ENCODE measurements at places on chromosomes 12 and 14.
A peak's percentile ranks its signal among the peaks of the same experiment; 100 is the strongest.

DNA sequence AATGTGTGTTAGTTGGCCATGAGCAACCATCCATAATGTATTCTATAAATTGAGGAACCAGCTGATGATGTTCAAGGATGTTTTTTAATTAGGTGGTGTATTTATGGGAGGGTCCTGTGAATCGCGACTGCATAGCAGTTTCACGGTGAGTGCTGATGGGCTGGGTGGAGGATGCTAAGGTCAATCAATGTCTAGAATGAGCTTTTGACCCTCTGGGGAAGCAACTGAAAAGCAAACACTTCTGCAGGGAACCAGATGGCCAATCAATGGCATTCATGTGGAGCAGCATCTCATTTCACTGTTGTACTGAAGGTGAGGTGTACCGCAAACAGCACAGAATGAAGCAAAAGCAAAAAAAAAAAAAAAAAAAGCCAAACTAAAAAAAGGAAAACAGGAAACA lies 676.1 kb upstream of the TMEM132C start:
- no peak for DNase-seq

DNA sequence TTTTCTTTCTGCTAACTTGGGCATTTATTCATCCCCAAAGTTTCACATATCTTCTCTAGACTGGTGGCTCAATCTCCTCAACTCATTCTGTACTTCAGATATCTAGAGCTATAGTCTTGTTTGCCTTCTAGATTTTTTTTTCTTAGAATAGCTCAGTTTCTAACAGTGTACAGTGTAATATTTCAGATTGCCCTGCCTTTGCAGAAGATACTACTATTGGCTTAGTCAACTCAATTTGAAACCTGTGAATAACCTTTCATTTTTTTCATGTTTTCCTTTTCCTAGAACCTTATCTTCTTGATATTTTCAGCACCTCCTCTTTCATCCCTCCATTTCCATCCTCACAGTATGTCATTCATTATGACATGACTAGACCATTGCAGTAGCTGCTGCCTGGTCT lies 69.6 kb downstream of the OTOGL start:
- DNase-seq = no peak

GRCh38 chr14:98721061-98721460 lies 550.9 kb downstream of the BCL11B start:
- DNase-seq = no peak

GRCh38 chr12:112252184-112252583 lies 126.8 kb downstream of the TRAFD1 start:
- no peak for DNase-seq

GRCh38 chr14:102965282-102965681 lies 42.8 kb downstream of the AMN start:
- DNase-seq = no peak

DNA sequence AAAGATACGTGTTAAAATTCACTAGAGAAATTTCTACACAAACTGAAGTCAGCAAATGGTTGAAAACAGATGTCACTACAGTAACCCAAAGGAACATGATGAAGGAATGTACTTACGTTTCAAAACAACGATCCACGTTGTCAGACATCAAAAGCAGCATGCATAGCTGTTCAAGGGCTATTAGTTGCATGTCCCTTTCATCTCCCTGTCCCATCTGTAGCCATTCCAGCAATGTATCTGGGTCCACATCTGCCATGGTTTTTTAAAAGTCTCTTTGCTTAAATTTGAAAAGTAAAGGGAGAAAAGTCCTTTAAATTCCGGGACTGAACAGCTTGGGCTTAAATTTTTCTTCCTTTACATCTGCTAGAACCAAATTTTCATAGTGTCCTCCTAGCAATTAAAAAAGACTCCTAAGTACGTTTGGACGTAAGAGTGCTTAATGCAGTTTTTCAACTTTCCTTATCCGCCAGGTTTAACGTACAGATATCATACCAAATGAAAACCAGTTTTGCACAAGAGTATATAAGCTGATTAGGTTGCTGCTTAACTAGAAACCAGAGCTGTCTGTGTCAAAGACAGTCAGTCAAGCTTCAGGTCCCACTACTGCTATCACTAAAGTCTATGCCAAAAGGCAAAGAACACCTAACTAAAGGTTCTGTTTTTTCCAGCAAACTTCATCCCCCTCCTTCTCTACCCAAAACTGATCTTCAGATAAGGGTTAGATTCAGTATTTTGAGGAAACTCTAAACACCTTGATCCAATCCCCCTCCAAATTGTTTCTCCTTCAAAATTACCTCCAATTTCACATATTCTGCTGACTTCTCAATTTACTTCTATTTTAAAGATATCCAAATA lies 1.7 kb downstream of the HECTD1 start:
- no peak for DNase-seq

- no peak for DNase-seq
These were observed 36.7 kb upstream of the C14orf132 start for GRCh38 chr14:96002498-96002884.

- DNase-seq = no peak
These were observed 36.4 kb downstream of the PDE3A start for GRCh38 chr12:20404576-20405346.

DNA sequence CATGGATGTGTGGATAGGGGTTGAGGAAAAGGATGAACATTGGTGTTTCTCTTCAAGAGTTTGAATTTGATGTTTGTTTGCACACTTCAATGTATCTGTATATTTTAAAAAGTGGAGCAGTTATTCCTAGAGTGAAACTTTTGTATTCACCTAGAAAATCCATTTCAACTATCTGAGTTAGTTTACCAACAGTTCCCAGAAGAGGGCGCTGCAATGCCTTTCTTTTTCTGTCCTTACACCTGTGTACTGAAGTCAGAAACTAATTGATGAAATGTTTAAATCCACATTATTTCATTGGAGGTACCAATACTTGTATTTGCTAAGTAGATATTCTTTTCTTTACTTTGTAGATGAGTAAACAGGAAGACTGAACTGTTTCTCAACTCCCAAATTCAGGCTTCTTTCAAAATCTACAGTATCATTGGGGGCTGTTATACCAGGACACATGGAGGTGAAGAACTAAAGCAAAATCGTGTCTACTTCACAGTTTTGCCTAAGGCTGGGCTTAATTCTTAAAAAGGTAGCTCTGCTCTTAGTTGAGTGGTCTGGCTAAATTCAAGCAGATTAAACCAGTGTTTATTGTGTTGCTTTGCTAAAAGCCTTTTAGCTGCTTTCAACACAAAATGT lies 26.6 kb upstream of the KLRB1 start:
- DNase-seq = peak; percentile 76

- DNase-seq = no peak
These were observed 5.7 kb downstream of the ADCY4 start for GRCh38 chr14:24329073-24329663.

DNA sequence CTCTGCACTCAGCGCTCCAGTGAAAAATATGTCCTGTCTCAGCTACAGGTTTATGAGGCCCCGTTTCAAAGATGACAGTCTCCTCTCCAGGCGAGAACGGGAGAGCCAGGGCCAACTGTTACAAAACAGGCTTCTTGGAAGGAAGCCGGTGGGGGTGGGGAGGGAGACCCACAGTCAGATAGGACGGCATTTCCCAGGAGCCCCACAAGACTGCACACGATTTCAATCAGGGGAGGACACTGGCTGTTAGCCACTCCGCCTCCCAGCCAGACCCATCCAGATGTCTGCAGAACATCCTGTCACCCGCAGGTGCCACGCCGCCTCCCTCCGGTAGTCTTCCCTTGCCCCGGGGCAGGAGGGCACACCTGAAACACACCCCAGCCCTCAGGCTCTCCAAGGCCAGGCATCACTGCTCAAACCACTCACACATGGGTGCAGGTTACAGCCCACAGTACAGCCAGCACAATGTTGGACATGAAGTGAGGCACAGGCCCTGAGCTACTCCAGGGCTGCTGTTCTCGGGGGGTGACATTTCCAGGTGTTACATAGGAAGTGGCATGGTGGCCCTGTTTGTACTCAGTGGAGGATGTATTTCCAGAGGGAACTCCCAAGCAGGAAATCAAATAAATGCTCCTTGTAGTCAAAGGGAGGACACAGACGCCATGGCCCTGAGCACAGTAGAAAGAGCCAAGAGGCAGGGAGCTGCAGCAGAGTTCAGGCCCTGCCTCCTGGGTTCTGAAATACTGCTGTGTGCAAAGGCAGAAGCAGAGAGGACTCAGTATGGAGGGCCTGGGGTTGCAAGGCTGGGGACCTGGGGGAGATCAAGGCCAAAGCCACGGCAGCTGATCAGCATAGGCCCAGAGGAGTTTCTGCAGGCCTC lies 138.1 kb downstream of the BCL11B start:
- DNase-seq = peak; percentile 43

- DNase-seq = no peak
These were observed 385.9 kb downstream of the EGLN3 start for GRCh38 chr14:33564774-33565630.

GRCh38 chr12:92121826-92122225 lies 23.8 kb downstream of the BTG1 start:
- no peak for DNase-seq

DNA sequence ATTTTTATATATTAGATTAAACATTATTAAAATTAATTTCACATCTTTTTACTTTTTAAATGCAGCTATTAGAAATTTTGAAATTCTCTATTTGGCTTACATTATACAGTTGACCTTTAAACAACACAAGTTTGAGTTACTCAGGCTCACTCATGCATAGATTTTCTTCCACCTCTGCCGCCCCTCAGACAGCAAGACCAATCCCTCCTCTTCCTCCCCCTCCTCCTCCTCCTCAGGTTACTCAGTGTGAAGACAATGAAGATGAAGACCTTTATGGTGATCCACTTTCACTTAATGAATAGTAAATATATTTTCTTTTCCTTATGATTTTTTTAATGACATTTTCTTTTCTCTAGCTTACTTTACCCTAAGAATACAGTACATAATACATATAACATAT lies 136.2 kb downstream of the LLPH start:
- no peak for DNase-seq

GRCh38 chr12:109753054-109753401 lies 39.4 kb downstream of the FAM222A start:
- no peak for DNase-seq

GRCh38 chr12:54993181-54993835 lies 8.7 kb upstream of the TESPA1 start:
- DNase-seq = peak; percentile 65

GRCh38 chr12:82970614-82971013 lies 283.9 kb downstream of the TMTC2 start:
- no peak for DNase-seq

DNA sequence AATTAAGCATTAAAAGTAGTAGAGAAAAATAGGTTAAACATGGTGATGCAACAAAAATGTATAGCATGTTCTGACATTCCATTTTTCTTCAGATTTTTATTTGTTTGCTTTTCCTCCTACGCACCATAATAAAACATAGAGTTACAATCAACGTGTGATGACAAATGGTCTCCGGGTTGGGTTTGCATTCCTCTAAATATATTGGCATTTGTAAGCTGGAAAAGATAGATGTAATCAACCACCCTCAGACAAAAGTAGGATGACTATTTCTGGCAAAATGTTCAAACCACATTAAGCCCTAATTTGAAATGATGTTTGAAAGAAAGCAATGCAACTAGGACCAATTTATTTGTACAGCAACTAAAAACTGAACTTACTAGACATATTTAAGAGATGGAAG lies 58.4 kb downstream of the SLC25A21 start:
- DNase-seq = no peak

DNA sequence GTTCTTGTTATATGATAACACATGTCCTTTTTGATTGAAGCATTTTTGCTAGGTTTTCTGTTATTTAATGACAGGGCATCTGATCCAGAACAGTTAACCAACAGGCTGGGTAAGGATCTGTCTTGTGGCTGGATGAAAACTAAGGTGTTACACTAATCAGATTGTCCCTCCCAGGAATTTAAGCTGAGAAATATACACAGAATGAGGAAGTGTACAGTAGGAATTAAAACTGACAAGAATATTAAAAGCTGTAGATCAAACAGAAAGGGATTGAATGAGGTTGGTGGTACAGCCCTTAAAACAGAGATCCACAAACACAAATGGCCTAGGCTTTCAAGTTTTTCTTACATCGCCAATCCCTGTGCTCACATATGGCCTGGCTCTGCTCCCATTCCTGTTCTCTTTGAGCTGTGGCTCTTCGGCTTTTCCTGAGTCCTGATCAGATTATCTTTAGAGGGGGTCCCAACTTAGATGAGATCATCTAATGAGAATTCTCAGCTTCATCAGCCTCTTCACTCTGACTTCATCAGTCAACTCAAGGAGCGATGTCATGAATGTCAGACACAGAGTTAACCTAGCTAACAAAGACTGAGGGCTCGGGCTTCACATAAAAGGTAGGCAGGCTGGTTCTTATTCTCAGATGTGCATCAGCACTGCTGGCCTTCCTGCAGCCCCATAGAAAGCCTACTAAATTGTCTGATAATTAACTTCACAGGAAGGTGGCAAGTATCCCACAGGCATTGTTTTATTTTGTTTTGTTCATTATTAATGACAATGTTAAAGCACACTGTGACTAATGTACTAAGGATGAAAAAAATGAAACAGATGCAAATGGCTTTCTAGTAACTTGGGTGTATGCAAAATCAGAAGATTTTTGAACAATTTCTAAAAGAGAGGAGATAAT lies 11.4 kb downstream of the PYGL start:
- DNase-seq = no peak

DNA sequence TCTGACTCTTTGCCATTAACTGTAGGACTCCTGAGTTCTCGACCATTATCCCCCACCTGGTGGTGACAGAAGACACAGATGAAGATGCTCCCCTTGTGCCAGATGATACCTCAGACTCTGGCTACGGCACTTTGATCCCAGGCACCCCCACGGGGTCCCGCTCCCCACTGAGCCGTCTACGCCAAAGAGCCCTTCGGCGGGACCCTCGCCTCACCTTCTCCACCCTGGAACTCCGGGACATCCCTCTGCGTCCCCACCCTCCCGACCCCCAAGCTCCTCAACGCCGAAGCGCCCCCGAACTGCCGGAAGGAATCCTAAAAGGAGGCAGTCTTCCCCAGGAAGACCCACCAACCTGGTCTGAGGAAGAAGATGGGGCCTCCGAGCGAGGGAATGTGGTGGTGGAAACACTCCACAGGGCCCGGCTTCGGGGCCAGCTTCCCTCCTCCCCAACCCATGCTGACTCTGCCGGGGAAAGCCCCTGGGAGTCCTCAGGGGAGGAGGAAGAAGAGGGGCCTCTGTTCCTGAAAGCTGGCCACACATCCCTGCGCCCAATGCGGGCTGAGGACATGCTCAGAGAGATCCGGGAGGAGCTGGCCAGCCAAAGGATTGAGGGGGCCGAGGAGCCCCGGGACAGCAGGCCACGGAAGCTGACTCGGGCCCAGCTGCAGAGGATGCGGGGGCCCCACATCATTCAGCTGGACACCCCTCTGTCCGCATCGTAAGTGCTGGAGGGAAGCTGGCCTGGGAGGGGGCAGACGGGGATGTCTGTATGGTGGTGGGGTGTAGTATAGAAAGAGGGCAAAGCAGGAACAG lies 14.4 kb downstream of the TNFRSF1A start:
- DNase-seq = no peak

- no peak for DNase-seq
These were observed 50.3 kb downstream of the AKAP6 start for GRCh38 chr14:32379447-32379846.

DNA sequence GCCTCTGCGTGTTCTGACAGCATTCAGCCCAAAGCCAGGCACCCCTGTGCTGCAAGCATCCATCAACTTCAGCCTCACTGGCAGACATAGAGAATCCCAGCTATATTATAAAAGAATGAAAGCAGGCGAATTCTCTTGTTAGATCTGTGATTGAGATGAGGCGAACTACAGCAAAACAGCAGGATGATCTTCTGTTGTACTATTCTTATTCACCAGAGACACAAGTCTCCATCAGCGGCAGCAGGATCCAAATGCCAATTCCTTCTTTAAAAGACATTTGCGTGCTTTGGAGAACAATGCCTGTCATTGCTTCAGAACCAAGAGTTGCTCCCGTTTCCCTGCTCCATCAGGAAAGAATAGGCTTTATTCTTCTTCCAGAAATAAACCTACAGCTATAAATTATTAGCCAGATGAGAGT lies 188.9 kb downstream of the SLC41A2 start:
- DNase-seq = no peak
